AML-193 (cell line): ENCODE measurements at places on chromosomes 4 and X.

GRCh38 chr4:80360900-80361299 lies 25.4 kb downstream of the CFAP299 start:
- no peak for DNase-seq

- DNase-seq: no peak
Observed at GRCh38 chrX:105260291-105261043, 40.0 kb upstream of the TEX13A start.

DNA sequence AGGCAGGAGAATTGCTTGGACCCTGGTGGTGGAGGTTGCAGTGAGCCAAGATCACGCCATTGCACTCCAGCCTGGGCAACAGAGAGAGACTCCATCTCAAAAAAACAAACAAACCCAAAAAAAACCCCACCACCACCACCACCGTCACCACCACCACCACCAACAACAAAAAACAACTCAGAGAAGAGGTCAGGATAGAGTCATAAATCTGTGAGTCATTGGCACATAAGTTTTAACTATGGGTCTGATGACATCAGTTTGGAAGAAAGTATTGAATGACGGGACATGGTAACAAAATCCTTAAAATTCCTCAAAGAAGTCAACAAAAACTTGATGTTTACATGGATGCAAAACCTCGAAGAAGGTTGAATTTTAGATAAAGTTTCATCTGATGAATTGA lies 288.0 kb upstream of the SFRP2 start:
- no peak for DNase-seq

DNA sequence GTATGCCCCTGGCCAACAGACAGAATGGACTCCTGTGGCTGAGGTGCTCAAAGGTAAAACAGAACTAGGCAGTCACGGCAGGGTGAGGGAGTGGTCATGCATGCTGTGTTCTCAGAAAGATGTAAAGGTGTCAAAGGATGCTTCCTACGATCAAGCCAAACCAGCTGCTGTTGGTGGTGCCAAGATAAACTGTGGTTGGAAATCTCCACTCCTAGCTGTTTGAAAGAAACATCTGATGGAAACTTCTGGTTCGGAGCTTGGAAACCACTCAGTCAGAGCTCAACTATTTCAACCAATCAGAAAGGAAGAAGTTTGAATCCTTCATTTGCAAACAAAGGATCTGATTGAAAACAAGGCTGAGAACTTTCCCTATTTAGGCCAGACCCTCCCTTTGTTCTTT lies 68.5 kb upstream of the DDX60 start:
- DNase-seq: no peak

DNA sequence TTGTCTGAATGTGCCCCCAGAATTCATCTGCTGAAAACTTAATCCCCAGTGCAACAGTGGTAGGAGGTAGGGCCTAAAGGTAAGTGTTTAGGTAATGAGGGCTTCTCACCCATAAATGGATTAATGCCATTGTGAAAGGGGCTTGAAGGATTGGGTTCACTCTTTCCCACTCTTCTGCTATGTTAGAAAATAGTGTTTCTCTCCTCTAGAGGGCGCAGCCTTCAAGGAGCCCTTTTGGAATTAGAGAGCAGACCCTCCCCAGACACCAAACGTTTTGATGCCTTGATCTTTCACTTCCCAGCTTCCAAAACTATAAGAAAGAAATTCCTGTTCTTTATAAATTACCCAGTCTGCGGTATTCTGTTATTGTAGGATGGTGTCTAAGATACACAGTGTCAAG lies 706.4 kb downstream of the SMARCA1 start:
- no peak for DNase-seq

DNA sequence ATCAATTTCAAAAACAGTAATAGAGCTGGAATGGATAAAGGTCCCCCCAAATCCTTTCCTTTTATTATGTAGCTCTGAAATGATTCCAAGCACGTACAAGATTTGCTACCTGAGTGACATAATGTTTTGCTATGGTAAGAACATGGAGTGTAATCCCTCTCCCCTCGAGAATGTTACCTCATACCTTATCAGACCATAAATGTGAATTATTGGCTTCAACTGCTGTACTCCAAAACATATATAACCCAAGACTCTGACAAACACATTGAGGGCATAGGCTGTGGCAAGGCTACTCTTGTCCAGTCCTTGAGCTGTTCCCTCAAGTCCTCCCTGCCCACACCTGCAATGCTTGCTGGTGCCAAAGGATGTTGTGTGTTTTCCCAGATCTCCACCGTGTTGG lies 286.9 kb downstream of the KCTD8 start:
- DNase-seq: no peak

DNA sequence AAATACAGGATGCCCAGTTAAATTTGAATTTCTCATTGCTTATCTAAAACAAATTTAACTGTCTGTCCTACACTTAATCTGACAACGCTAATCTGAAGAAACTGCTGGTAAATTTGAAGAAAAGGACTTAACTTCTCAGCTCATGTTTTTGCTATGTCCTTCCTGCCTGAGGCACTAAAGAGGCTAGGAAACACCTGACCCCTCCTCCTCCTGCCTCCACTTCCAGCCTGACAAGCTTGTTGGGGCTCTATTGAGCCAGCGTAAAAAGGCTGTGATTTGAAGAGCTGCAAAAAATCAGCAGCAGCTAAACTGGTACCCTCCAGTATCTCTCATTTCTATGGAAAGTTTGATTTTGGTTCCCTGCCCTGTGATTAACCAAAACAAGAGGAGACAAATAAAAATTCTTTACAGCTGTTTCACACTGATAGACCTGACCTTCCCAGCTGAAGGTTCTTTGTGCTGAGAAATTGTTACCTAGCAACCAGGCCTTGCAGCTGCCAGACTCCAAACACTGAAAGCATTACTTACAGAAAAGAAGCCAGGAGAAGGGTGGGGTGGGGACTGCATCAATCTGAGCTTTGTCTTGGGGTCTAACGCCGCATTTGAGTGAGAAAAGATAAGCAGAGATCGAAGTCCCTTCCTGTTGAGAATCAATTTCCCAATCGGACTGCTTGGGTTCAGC lies 35.0 kb downstream of the DCX start:
- no peak for DNase-seq
